ENCODE measurements at places on chromosomes 7 and 10. TPM values are rescaled to one million over a fixed set of nuclear protein-coding genes. Genes with fewer than 3 reads are reported as not detected.

Gene WNT2
- not detected for total RNA-seq

Gene DKK1
- total RNA-seq, result 1,320 TPM

Gene DTX2
- 18.0 TPM for total RNA-seq

Gene INA
- not detected for total RNA-seq

Gene AKR1C8
- total RNA-seq, result not detected

Gene HSPA14
- total RNA-seq, result 82.9 TPM

Gene CRHR2
- total RNA-seq, result not detected

Gene SGCE
- total RNA-seq, result 24.0 TPM

Gene GRID2IP
- total RNA-seq, result 0.22 TPM

- no peak for DNase-seq
Observed at GRCh38 chr7:45982132-45982531, 61.1 kb upstream of the IGFBP3 start.

DNA sequence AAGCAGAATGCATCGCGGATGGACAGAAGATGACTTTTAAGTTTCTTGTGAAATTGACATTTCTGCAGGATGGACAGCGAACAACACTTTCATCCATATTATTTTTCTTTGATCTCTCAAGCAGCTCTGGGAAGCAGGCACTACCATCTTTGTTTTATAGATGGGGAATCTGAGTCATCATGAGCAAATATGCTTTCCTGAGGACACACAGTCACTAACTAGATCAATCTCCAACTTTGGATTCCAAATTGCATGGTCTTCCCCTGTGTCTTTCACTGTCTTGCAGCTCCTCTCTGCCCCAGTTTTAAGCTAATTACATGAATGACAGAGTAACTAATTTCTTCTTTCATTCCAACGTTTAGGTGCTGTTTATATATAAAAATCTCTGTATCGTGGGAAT, 201.5 kb downstream of the ADAM12 start:
- no peak for DNase-seq

- no peak for DNase-seq
Observed at GRCh38 chr10:47423476-47423875, 39.4 kb upstream of the ZNF488 start.

GRCh38 chr10:75165684-75166622, 44.6 kb upstream of the VDAC2 start:
- DNase-seq, result peak; percentile 23

GRCh38 chr7:151129960-151130591, 37.4 kb downstream of the GBX1 start:
- no peak for DNase-seq

- DNase-seq, result no peak
Observed at GRCh38 chr7:4190010-4190981, 491.8 kb upstream of the FOXK1 start.

- peak; percentile 9 for DNase-seq
Observed at GRCh38 chr10:89343089-89343767, 15.4 kb downstream of the IFIT3 start.

DNA sequence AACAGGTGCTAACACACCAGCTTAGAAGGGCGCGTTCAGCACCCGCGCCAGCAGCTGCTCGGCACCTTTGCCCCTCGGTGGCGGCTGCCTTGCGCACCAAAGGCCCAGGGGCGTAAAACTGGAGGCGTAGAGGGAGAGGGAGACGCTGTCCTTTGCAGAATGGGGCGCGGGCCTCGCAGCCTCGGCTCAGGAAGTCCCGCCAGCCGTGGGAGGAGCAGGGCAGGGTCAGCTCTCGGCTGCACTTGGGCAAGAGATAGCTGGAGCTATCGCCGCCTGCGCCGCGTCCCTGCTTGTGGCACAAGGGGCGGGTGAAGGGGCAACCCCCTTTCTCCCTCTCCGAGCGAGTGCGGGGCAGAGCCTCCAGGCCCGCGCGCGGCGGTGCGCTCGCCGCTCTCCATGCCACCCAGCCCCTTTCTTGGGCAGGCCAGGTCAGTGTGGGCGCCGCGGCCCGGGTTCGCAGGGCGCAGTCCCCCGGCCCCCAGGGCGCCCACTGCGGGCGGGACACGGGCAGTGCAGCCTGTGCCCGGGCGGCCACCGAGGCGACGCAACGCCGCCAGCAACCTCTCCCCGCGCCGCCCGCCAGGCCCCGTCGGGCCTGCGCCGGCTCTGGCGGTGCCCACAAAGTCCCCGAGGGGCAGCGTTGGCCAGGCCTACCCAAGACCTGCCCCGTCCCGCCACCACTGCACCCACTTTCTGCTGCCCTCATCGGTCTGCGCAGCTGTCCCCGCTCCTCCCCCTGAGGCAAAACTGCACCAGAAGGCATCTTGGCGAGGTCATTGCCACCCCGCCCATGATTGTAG, 4.1 kb downstream of the NEUROD6 start:
- no peak for DNase-seq

DNA sequence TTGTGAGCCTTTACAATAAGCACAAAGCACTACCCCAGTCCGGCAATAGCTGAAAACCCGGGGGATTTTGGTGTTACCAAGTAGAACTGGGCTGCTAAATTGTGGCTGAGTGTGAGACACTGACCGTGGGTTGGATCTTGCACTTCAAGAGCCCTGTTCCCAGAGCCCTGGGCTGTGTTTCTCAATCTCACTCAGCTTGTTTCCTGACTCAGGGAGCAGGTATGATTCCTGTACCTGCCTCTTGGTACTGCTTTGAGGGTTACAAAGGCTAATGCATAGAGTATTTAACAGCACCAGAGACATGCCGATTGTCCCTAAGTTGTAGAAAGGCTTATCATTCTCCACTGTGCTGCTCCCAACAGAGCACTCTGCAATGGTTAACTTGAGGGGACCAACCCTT, 134.6 kb downstream of the TEX36 start:
- no peak for DNase-seq

DNA sequence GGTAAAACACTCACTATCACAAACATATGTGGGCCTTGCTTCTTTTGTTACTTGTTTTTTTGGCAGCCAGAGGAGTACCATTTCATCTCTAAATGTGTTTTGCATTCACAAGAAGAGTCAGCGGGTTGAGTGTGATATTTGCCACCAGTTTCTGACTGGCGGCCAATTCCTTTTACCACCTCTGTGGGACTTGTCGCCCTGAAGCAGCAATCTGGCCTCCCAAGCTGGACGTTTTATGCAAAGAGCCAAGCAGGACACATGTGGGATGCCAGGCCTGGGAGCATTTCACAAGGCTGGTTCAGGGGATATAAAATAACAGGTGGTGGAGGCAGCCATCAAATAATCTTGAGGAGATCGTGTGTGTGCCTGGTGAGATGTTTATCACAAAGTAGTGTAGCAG, 61.8 kb upstream of the TRIL start:
- DNase-seq, result no peak

- DNase-seq, result no peak
Observed at GRCh38 chr10:121036431-121036830, 185.3 kb downstream of the WDR11 start.

GRCh38 chr7:47953822-47954221, 5.6 kb upstream of the PKD1L1 start:
- DNase-seq, result no peak

- no peak for DNase-seq
Observed at GRCh38 chr7:140322759-140323158, 75.6 kb downstream of the SLC37A3 start.

DNA sequence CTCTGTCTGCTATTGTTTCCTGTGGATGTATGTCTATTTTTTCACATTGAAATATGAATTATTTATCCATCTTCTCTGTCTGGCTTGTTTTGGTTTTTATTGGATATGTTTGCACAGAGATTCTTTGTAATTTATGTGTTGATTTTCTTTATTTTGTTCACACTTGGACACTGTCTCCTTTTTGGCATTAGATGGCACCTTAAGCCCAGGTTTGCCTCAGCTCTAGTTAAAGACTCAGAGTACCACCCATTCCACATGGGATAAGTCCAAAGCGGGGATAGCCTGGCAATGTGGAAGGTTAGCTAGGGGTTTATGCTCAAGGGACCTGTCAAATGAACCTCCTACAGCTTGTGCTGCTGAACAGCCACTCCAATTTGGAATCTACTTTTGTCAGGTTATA, 14.1 kb downstream of the FEZF1 start:
- DNase-seq, result no peak

GRCh38 chr7:11171569-11172192, 198.0 kb downstream of the PHF14 start:
- no peak for DNase-seq

DNA sequence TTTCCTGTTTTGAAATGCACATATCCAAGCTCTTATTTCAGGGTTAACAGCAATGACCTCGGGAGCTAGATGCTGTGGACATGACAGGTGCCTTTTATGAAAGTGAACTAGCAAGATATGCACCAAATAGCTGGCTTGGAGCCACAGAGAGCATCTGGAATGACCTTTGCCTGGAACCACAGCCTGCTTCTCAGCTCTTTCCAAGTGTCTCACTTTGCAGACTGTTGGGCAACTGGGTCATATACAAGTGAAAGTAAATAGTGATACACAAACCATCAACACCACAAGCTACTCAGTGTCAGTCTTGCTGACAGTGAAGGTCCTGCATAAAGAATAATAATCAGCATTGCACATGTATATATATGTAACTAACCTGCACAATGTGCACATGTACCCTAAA, 183.5 kb downstream of the RNF133 start:
- DNase-seq, result no peak

GRCh38 chr7:11865671-11866070, 33.7 kb upstream of the THSD7A start:
- no peak for DNase-seq

- peak; percentile 75 for DNase-seq
Observed at GRCh38 chr7:151428378-151429236, 11.3 kb downstream of the CRYGN start.

Measured in A172 (cell line).